Activated CD4-positive, CD25-positive, alpha-beta regulatory T cell (primary cell): ENCODE measurements at places on chromosomes 5 and 9.
A peak's percentile ranks its signal among the peaks of the same experiment; 100 is the strongest.

DNA sequence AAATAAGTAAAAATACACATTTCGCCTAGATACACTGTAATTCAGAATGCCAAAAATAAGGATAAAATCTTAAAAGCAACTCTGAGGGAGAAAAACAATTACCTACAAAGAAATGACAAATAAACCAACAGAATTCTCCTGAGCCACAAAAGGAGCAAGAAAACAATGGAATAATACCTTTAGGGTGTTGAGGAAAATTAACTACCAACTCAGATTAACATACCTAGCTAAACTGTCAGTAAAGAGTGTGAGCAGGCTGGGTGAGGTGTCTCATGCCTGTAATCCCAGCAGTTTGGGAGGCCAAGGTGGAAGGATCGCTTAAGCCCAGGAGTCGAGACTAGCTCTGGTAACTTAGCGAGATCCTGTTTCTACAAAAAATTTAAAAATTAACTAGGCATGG, 81.5 kb downstream of the C9orf50 start:
- DNase-seq = no peak

DNA sequence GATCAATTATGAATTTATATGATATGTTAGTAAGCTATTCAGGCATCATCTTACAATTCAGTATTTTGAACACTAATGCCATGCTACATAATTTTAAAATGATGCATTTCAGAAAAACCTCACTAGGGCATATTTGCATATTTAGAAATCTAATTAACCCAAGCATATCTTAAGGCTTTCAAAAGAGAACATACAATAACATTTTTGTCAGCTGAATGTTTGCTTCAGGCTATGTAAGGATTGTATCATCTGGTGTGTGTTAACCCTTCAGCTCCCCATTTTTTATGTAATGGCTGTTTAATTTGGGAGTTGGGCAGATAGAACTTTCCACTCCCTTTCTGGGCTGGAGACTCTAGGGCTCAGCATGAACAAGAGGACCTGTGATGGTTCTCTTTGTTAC, 299.1 kb upstream of the EFNA5 start:
- no peak for DNase-seq

GRCh38 chr9:86275962-86276361, 6.4 kb downstream of the ISCA1 start:
- no peak for DNase-seq

DNA sequence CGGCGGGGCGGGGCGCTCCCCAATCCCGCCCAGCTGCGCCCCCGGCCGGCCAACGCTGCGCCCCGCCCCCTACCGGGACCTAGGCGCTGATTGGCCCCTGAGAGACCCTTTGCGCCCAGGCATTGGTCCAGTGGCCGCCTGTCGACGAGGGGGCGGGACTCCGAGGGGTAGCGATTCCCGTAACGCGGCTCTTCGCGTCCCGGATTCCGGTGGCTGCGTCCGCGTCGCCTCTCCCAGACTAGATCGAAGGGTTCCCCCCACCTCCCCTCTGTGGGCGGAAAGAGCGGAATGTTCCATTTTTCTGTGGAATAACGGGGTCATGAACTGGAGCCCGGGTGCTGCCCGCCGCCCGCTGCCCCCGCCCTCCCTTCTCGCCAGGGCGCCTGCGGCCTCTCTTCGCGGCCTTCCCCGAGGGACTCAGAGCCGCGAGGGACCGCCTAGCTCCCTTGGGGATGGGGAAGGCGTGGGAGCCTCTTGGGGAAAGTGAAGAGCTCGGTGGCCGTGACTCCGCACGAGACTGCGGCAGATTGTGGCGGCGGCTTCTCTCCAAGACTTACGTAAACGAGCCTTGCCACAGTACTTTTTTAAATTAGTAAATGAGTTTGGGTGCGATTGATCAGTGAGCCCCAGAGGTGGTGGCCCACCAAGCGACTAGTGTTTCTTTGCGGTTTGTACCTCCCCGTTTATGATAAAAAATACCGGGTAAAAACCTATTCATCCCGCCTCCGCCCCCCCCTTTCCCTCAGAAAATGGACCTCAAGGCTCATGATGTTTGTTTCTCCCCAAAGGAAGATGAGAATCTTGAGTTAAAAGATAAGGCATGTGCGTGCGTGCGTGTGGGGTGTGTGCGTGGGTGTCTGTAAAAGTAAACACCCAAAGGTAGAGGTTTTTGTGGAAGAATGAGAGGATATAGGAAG, 493 bp upstream of the IL6ST start:
- peak; percentile 95 for DNase-seq

GRCh38 chr5:79785983-79786382, 96.3 kb downstream of the CMYA5 start:
- no peak for DNase-seq

DNA sequence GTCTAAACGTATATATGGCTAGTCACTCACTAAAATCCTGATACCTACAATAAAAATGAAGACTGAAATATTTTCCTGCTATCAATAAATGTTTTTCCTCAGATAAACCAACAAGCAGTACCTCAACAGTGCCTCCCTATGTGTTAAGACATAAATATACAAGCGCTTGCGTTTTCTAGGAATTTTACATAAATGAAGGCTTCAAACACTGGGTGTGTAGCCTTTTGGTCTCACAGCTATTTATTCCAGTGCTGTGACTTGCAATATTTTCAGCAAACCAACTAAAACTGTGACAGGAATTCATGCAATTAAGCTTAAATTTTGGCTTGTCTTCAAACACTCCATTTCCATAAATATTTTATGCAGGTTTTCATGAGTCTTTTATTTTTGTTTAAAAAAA, 437.0 kb downstream of the BNC2 start:
- no peak for DNase-seq

- DNase-seq = no peak
Observed at GRCh38 chr5:127941646-127942045, 141.9 kb upstream of the SLC12A2 start.

DNA sequence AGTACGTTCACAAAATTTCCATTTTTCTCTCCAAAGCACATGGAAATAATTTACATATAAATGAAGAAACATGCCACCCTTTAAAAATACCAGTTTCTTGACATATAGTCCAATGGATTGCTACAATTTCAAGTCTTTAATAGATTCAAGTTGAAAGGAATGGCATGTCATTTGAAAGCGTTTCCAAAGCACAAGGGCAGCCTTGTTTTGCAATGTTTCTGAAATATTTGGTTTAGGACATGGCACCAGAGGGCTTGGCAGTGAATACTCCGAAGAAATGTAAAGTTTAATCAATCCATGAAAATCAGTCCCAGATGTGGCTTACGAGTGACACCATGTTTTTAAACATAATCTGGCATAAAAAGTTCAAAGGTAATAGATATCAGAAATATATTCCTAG, 333.7 kb downstream of the PDE4D start:
- DNase-seq = no peak

- no peak for DNase-seq
Observed at GRCh38 chr5:16179511-16179935, at the start of gene MARCHF11. MARCHF11 (minus strand) TSS chr5:16179791; CDS start chr5:16179575, 216 bp downstream.

- no peak for DNase-seq
Observed at GRCh38 chr9:131361202-131361833, 32.6 kb upstream of the PRRC2B start.

GRCh38 chr9:18890372-18890771, 142.6 kb downstream of the SAXO1 start:
- DNase-seq = no peak

- DNase-seq = no peak
Observed at GRCh38 chr9:114115654-114116125, 16.6 kb upstream of the KIF12 start.
